ENCODE measurements at places on chromosomes 2 and 18.
A peak's percentile ranks its signal among the peaks of the same experiment; 100 is the strongest.

DNA sequence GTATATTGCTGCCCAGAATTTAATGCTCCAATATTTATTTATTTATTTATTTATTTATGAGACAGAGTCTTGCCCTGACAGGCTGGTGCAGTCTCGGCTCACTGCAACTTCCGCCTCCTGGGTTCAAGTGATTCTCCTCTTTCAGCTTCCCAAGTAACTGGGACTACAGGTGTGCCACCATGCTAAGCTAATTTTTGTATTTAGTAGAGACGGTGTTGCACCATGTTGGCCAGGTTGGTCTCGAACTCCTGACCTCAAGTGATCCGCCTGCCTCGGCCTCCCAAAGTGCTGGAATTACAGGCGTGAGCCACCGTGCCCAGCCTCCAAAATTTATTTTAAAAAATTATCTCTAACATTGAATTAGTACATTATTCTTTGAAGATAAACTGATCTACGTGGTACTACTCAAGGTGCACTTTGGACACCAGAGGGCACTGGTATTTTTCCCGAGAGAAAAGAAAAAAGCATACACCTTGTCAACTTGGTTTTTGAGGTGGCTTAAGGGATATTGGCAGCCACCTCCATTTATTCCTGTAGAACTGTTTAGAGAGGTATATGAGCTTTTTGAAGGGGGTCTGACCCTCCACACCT lies 1.4 kb upstream of the IDH1 start:
- H3K4me1 ChIP-seq: peaks cover 10% of the 10 kb centered on the region
- no peaks in the 10 kb centered on the region for H3K27me3 ChIP-seq
- 0 out of 2 replicates have a peak, but pooled peaks cover 2% of the 10 kb centered on the region for H3K36me3 ChIP-seq
- DNase-seq: no peak
- H3K27ac ChIP-seq: peak overlapping the region; percentile 64
- no peak overlapping the region for H3K4me3 ChIP-seq

- peaks cover 9% of the 10 kb centered on the region for H3K36me3 ChIP-seq
- no peak for DNase-seq
- no peaks in the 10 kb centered on the region for H3K4me1 ChIP-seq
- H3K27ac ChIP-seq: no peak overlapping the region
Measured at GRCh38 chr18:35252466-35252865, 11.6 kb downstream of the ZNF397 start.

- no peak overlapping the region for H3K4me3 ChIP-seq
- H3K27me3 ChIP-seq: peaks cover 18% of the 10 kb centered on the region
- no peak for DNase-seq
- H3K27ac ChIP-seq: no peak overlapping the region
Measured at GRCh38 chr2:1078326-1078725, 127.7 kb downstream of the SNTG2 start.

DNA sequence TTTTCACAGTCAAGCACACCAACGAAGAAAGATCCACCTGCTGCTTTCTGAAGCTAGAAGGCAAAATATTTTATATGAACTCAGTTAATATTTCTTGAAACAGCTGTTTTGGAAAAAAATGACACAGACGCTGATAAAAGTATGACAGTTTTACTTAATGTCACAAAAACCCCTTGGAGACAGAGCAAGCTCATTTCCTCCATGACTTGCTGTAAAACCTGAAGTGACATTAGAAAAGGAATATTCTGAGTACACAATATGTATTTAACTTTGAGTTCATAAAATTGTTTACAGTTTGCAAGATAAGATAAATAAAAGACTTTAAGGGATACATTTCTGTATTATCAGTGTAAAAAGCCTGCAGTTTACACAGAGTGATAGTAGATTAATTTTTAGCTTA lies 105.4 kb downstream of the DSEL start:
- H3K4me3 ChIP-seq: no peak overlapping the region
- H3K27me3 ChIP-seq: no peaks in the 10 kb centered on the region
- no peak for DNase-seq
- H3K27ac ChIP-seq: no peak overlapping the region
- no peaks in the 10 kb centered on the region for H3K36me3 ChIP-seq

DNA sequence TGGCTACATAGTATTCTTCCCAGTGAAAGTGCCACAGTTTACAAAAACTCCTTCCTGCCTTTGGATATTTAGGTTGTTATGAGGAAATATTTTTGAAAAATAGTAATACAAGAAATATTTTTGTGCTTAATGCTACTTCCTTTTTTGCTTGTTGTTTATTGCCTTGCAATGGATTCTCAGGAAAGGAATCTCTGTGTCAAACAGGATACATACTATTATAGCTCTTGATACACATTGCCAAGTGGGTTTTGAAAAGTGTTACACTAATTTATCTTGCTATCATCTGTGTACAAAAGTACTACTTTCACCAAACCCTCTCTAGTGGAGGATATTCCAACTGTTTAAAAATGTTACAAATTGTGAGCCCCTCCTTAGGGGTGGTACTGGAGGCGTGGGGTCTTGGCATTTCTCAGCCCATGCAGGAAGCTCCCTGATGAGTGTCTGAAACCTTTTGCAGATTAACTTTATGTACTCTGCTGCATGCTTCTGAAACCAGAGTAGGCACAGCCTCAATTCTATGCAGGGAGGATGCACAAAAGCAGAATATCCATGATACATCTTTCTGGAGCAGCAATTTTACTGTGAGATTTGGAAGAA lies 54.5 kb downstream of the EVA1A start:
- no peaks in the 10 kb centered on the region for H3K36me3 ChIP-seq
- DNase-seq: no peak
- no peaks in the 10 kb centered on the region for H3K4me1 ChIP-seq
- H3K4me3 ChIP-seq: no peak overlapping the region
- no peaks in the 10 kb centered on the region for H3K27me3 ChIP-seq

DNA sequence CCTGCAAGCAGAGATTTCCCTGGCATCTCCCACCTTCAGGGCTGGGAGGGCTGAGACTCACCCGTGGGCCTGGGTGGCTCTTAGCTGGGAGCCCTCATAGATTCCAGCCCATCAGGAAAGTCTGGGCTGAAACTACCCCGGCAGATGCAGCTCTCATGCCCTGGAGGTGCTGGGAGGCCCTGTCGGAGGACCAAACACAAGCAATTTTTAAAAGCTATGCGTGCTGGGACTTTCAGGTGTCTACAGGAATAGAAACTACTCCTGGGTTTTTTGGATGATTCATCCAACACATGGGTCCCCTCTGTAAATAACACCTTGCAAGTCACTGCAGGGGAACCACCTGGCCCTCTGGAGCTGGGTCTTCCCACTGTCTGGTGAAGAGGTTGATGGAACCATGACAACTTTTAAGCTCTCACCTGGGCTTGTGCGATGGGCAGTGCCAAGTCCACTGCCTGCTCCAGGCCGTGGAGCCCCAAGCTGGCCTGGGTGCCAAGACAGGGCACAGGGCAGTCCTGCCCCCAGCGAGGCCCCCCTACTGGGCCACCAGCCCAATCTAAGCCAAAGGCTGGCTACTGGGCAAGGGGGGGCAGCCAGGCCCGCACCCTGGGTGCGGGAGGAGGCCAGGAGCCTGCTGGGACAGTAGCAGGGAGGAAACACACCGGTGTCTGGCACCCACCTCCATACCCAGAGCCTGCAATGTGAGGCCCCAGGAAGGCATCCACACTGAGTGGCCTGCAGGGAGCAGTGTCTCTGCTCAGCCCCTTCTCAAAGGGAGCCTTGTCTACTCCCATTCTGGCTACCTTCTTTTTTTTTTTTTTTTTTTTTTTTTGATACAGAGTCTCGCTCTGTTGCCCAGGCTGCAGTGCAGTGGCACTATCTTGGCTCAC lies 1.1 kb upstream of the GPR55 start:
- H3K27me3 ChIP-seq: no peaks in the 10 kb centered on the region
- no peak overlapping the region for H3K27ac ChIP-seq
- no peak overlapping the region for H3K4me3 ChIP-seq
- no peak for DNase-seq

GRCh38 chr2:68476454-68476853 lies 9.1 kb downstream of the APLF start:
- no peaks in the 10 kb centered on the region for H3K36me3 ChIP-seq
- H3K4me1 ChIP-seq: no peaks in the 10 kb centered on the region
- H3K4me3 ChIP-seq: no peak overlapping the region
- no peaks in the 10 kb centered on the region for H3K27me3 ChIP-seq
- DNase-seq: no peak

DNA sequence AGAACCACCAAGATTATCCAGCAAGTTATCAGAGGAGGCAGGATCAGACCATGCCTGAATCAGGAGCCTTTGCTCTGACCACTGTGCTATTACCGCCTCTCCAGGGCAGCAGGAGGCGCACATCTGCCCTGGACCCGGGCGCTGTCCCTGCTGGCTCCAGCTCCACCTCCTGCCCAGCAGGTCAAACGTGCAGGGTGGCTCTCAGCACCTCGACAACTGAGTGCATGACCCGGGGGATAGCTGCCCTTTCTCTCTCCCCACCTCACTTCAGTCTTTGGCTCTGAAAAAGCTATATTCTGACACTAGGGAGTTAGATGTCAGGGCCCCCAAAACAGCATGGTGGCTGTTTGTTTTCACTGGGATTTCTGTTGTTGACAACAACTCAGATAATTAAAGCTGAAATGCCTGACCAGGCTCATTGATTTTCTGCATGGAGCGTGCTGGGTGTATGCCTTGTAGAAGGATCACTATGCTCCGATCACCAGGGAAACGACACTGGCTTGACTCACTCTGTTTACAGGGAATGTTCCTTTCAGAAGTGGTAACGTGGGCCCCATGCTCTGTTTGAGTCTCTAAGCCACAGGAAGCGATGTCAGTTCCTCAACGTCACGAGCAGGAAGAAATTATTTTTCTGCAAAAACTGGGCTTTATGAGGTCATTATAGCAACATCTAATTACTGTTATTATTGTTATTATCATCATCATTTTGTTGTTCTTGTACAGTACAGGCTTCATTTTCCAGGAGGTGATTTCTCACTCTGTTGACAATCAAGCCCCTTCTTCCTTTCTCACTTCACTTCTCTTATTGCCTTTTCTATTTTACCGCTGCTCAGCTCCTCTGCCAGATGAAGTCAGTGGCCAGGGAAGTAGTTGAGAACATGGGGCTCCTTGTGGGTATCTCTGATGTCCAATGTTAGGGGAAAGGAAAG lies 125.6 kb downstream of the PLB1 start:
- peak; percentile 58 for DNase-seq
- H3K27ac ChIP-seq: peak overlapping the region; percentile 6
- no peaks in the 10 kb centered on the region for H3K27me3 ChIP-seq
- no peaks in the 10 kb centered on the region for H3K36me3 ChIP-seq

DNA sequence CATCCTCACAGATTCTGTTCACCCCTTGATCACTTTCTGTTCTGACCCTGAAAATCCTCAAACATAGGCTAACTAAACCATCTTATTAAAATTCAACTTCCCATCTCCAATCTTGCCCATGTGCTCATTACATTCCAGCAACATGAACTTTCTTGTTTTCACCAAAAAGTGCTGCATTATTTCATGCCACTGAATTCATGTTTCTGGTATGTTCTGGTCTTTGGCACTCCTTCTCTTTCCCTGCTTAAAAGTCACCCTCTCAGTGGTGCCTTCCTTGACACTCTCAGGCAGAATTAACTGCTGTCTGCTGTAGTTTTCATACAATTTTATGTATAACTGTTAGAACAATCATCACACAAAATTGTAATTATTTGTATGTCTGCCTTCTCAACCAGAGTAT lies 247.7 kb upstream of the RBMS1 start:
- no peak for DNase-seq
- H3K27ac ChIP-seq: no peak overlapping the region
- H3K27me3 ChIP-seq: no peaks in the 10 kb centered on the region
- no peak overlapping the region for H3K4me3 ChIP-seq

DNA sequence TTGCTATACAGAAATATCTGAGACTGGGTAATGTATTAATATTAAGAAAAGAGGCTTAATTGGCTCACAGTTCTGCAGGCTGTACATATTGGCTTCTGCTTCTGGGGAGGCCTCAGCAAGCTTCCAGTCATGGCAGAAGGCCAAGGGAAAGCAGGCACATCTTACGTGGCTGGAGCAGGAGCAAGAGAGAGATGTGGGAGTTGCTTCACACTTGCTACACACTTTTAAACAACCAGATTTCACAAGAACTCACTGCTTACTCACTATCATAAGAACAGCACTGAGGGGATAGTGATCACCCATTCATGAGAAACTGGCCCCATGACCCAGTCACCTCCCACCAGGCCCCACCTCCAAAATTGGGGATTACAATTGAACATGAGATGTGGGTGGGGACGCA lies 50.6 kb downstream of the MAPRE2 start:
- no peaks in the 10 kb centered on the region for H3K36me3 ChIP-seq
- no peak overlapping the region for H3K4me3 ChIP-seq
- no peak overlapping the region for H3K27ac ChIP-seq
- no peaks in the 10 kb centered on the region for H3K4me1 ChIP-seq

DNA sequence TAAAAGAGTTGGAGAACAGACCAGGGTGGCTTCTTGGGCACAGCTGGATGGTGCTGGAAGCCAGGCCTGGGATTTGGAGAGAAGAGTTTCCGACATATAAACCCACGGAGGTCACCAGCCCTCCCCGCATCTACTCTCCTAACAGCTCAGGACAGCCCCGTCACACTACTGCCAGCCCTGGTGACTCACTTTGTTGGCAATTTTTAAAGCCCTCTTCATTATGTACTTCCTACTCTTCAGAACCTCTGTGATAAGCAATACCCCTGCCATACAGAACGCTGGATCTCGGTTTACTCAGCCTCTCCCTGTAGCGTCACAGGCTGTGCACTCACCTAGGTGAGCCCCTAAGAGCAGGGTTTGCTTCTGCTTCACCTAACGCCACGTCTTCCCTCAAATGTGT lies 48.1 kb downstream of the ID2 start:
- no peak overlapping the region for H3K4me3 ChIP-seq
- no peak for DNase-seq
- no peaks in the 10 kb centered on the region for H3K27me3 ChIP-seq
- no peaks in the 10 kb centered on the region for H3K4me1 ChIP-seq

GRCh38 chr2:42138163-42139015 lies 30.8 kb upstream of the EML4 start:
- no peaks in the 10 kb centered on the region for H3K36me3 ChIP-seq
- H3K27ac ChIP-seq: no peak overlapping the region
- peaks cover 45% of the 10 kb centered on the region for H3K4me1 ChIP-seq
- DNase-seq: no peak

GRCh38 chr2:104028061-104028460 lies 825.9 kb upstream of the POU3F3 start:
- no peak overlapping the region for H3K27ac ChIP-seq
- DNase-seq: no peak
- no peaks in the 10 kb centered on the region for H3K27me3 ChIP-seq
- H3K36me3 ChIP-seq: no peaks in the 10 kb centered on the region
- no peaks in the 10 kb centered on the region for H3K4me1 ChIP-seq

DNA sequence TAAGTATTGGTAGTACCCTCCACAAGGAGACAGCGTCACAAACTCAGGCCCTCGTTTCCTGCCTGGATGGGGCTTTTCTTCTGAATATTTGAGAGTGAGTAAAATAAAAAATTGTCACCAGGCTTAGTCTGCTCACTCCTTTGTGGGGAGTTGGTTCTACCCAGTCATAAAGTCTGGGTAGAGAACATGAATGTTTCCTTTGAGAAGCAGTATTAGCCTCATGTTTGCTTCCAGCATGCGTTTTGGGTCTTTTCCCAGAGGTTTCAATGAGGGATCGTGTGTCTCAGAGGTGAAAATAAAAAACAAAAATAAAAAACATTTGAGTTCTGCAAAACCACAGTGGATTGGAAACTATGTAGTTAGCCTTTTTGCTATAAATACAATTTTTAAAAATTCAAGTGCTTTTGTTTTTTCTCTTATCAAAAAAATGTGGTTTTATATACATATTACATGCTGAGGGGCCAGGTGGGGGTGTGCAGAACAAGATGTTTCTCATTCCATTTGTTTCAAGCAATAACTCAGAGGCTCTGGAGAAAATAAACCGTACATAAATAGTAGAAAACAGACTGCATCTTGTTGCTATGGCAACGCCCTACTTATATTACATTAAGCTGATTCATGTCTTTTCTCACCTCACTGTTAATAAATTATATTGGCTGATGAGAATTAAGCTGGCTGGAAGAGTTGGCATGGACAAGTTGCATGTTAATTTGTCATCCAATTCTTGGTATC lies 225.4 kb upstream of the FBXO11 start:
- no peak overlapping the region for H3K27ac ChIP-seq
- no peak overlapping the region for H3K4me3 ChIP-seq
- H3K27me3 ChIP-seq: no peaks in the 10 kb centered on the region

Measured in HCT116 (cell line).